ENCODE measurements at places on chromosomes 12 and 14.

DNA sequence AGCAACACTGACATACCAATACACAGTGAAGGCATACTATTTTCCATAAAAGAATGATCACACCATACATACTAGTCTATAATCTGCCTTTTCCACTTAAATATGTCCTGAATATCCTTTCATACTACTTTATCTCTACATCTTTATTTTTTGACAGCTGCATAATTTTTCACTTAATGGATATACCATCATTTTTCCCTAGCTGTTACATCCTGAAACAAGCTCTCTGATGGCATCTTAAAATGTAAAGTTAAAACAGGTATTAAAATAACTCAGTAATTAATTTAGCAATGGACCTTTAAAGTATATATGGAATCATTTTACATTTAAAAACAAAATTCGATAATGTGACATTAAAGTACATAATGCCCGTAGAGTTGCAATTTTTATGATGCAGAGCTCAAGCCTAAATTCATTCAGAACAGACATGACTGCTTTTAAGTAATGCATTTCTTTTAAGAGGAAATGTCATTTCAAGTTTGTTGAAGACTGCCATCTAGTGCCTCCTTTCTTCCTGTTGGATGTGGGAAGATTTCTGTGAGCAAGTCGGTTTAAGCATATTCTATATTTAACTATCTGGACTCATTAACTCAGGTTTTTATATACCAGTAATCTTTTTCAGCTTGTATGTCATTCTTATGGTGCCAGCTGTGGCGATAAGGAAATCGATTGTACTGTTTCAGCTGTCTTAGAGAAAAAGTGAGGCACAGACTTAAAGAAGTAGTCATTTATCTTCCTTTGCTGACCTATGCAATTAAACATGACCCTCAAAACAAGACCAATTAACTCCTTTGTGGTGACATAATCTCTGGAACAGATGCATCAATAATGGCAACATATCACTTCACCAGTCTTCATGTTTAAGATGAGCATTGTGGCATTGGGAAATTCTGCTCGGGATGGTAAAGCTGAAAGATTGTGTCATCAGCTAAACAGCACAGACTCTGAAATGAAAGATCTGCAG, 20.3 kb downstream of the PRICKLE1 start:
- DNase-seq = peak; percentile 38

DNA sequence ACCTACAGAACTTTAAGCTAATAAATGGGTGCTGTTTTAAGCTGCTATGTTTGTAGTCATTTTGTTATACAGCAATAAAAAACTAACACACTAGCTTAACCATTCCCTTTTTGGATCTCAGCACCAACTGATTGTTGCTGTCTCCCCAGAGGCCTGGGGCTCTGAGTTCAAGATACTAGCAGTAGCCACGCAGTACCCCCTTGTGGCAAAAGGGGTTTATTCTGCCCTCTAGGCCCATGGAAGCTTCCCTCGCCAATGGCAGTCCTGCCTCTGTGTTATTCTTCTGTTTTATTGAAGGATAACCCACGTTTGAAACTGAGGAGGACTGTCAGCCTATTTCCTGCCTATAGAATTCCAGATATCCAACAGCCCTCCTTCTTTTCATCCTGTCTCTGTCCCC, 455.3 kb upstream of the ATP2B1 start:
- DNase-seq = no peak

DNA sequence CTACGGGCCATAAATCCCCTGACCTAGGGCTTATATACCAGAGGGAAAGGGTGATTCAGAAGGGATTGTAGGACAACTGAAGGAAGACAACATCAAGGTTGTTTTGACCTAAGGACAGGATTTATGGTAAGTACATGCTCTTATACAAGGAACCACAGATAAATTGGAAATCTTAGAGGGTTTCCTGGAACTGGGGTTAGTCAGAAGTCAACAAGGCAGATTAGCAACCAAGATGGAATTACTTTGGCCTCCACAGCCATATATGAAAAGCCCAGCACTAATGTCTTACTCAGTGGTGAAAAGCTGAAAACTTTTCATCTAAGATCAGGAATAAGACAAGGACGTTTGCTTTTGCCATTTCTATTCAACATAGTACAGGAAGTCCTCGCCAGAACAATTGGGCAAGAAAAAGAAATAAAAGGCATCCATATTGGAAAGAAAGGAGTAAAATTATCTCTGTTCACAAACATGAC, 5.4 kb downstream of the TMBIM4 start:
- no peak for DNase-seq

GRCh38 chr14:77488558-77488957, 10.1 kb downstream of the ISM2 start:
- peak; percentile 54 for DNase-seq

- DNase-seq = peak; percentile 96
Observed at GRCh38 chr12:55717011-55718007, 1.5 kb downstream of the BLOC1S1 start.

- no peak for DNase-seq
Observed at GRCh38 chr14:35944847-35945246, 118.7 kb downstream of the BRMS1L start.

GRCh38 chr14:100891501-100892445, 11.7 kb downstream of the RTL1 start:
- no peak for DNase-seq

GRCh38 chr12:58860788-58861240, 59.5 kb downstream of the LRIG3 start:
- no peak for DNase-seq

- DNase-seq = no peak
Observed at GRCh38 chr12:62259631-62259992, 592 bp upstream of the USP15 start.

DNA sequence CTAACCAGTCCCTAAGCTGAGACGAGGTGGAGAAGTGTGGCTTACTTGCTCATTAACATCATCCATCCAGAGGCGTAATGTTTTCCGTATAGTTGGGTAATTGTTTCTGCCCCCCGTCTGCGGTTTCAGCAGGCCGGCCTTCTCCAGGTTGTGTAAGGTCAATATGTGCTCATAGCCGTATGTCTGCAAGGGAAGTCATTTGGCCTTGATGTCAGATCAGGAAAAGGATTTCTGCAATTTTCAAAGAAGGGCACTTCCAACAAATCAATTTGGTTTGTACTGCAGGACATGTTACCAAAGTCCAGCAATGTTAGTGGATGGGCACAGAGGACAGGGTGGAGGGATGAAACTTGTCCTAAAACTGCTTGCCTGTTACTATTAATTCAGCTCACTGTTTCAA, 9.9 kb upstream of the DIABLO start:
- no peak for DNase-seq

GRCh38 chr12:542395-543113, 82.8 kb downstream of the B4GALNT3 start:
- DNase-seq = peak; percentile 37

- DNase-seq = no peak
Observed at GRCh38 chr12:89243771-89244170, 108.5 kb downstream of the DUSP6 start.

DNA sequence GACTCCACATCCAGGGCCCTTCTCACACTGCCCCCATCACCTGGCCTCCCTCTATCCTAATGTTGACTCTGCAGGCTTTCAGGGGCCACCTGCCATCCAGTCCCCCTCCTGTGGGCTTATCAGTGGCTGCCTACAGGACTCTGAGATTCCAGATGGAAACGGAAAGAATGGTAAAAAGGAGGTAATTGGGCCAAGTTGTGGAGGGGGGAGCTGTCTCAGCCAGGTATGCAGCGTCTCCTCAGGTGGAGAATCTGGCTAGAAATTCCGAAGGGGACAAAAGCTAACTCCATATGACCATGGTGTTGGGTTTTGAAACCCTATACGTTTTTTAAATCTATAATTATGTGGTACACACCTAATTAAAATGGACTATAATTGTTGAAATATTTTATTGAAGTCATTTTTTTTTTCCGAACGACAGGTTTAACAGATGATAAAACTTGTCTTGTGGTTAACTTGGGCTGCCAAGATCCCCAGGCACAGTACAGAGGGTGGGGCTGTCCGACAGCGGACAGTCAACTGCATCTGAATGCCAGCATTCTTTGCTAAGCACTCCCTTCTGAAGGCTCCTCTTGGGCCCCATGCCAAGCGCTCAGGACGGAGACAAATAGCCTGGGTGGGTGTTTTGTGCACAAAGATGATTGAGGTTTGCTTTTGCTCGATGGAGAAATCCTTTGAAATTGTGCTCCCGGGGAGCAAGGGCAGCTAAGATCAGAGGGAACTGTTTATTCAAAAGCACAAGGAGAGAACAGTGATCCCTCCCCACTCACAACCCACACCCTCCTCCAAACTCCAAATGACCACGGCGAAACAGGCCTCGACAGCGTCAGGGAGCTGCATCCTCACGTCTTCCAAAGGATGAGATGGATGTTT, 365.6 kb downstream of the BCL11B start:
- no peak for DNase-seq

GRCh38 chr14:104086661-104087461, 1.4 kb downstream of the ASPG start:
- DNase-seq = no peak

DNA sequence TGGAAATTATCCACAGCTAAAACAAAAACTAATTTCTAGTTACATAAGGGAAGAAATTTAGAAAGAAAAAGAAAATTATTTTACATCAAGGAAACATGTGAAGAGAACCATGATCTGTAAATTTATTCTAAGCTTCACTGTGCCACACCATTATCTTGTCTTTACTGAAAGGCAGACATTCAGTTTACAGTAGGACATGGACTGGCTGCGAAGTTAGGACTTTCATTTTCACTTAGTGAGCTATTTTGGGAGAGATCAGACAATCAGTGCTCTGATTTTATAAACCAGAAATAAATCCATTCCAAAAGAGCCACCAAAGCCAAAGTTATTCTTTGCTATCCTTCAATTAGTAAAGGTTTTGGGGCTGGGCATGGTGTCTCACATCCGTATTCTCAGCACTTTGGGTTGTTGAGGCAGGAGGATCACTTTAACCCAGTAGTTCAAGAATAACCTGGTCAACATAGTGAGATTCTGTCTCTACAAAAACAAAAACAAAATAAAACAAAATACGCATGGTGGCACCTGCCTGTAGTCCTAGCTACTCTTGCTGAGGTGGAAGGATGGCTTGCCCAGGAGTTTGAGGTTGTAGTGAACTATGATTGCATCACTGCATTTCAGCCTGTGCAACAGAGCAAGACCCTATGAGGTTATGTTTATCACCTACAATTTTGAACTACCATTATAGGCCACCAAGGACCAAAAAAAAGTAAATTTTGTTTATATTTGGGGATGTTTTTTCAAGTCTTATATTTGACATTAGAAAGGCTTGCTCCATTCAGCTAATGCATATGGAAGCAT, 1084.8 kb upstream of the ATXN7L3B start:
- no peak for DNase-seq

GRCh38 chr14:78927261-78927660, 757.1 kb downstream of the NRXN3 start:
- DNase-seq = no peak

DNA sequence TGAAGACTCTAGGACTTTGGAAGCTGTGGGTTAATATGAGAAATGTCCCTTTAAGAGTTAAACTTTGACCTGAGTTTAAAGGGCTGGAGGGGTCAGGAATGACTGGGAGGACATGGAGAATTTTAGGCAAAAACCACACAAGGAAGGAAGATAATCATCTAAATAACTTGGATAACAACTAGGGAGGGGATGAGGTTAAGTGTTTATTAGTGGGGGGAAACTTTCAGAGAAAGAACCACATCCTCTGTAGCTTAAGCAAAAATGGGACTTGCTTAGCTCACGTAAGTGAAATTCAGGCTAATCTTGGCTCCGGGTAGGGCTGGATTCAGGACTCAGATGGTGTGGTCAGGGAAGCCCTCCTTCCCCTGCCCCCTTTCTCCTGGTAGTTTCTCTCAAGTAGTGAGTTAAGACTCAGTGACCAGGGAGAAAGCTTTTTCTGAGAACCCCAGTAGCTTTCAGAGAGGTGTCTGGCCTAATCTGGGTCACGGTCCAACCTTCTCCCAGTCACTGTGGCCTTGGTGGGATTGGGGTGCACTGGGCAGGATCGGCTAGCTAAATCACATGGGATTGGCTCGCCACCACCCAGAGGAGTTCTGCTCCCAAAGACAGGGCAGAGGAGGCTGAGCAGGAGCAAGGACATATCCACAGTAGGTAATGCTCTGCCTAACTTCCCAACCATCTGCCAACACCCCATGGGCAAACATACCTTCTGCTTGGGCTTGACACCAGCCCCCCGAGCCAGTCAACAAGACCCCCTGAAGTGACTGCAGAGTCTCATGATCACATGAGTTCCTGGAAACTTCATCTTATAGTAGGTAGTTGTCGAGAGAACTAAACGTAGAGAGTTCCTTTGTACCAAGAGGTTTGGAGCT, 52.8 kb downstream of the ARF6 start:
- DNase-seq = no peak

DNA sequence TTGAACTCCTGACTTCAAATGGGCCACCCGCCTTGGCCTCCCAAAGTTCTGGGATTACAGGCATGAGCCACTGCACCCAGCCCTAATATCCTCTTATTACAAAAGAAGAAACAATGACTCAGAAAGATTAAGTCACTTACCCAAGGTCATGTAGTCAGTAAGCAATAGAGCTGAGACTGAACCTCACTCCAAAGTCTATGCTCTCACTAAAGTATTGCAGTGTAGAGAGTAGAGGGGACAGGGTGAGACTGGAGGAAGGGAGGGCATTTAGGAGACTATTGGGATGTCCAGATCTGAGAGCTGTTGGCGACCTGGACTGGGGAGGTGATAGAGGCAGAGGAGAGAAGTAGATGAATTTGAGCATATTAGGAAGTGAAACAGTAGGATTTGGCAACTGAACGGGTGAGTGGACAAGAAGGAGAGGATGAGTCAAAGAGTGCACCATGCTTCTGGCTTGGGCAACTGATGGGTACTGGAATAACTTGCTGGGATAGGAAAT, 11.8 kb downstream of the P2RX7 start:
- no peak for DNase-seq

DNA sequence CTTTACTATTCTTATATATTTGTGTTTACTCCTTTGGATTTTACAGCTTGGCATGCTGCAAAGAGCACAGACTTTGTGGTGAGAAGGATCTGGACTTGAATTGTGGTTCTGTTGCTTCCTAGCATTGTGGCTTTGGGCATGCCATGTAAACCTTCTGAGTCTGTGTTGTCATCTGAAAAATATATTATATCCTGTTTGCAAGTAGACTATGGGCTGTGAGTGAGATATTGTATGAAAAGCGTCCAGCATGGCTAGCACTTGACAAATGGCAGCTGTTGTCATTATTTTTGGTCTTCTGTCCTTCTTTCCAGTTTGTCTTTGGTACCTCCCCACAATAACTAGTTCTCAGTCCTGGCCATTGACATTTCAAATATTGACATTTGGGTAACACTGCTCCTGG, 61.8 kb upstream of the DACT1 start:
- DNase-seq = no peak

- DNase-seq = peak; percentile 58
Observed at GRCh38 chr14:55430024-55430690, 10.3 kb downstream of the TBPL2 start.

GRCh38 chr12:94783343-94783742, 133.0 kb upstream of the TMCC3 start:
- DNase-seq = no peak

DNA sequence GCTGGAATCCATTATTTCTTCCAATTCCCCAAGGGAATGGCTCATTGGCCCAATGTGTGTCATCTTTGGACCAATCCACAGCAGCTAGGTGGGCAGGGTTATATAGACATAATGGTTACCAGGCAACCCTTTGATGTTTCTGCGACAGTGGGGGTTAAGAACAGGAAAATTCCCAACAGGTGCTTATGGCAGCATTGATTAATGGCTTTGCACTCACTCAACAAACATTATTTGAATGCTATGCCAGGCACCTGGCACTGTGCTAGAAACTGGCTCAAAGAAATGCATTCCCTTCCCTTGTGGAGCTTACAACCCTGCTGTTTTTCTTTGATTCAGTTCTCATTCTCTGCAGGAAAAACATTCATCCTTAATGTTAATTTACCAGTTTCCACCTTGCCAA, 1221.0 kb downstream of the AACS start:
- no peak for DNase-seq

Measured in NCI-H1694 treated with DMSO at 0.1 percent for 48 hours (cell line).